Thoracic aorta (tissue), 2 donors: ENCODE measurements at places on chromosomes 2 and 18.

DNA sequence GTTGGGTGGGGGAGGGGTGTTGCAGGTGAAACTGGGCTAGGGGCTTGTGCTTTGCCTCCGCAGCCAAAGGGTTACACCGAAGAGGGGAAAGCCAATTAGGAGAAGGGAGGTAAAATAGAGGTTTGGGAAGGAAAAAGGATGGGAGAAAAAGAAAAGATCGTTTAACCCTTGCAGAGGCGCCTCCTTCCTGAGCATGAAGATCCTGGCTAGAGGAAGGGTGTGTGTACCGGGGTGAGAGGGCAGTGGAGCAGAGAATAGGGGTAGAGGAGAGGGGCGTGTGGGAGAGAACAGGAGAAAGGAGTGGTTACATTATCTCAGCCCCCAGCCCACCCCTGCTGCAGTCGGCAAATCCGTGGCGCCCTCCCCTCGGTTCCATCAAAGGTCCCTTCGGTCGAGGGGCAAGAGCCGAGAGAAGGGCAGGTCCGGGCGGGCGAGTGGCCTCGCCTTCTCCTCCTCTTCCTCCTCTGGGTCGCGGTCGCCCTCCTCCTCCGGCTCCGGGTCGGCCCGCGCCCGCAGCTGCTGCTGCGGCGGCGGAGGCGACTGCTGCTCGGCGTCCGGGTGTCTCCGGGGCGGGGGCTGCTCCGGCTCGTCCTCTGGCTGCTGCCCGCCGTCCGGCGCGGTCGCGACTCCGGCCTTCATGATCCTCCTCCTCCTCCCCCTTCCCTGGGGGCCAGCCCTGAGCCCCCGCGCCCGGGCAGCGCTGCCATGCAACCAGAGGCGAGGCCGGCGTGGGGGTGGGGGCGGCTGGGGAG lies 1.1 kb downstream of the MARCHF4 start:
- no peak for DNase-seq
- H3K27me3 ChIP-seq, result no peaks in the 10 kb centered on the region
- no peaks in the 10 kb centered on the region for H3K36me3 ChIP-seq
- peak overlapping the region; percentile 62 for H3K4me3 ChIP-seq

GRCh38 chr18:13374468-13375301 lies 156.1 kb downstream of the LDLRAD4 start:
- H3K4me1 ChIP-seq, result peaks cover 18% of the 10 kb centered on the region
- H3K36me3 ChIP-seq, result no peaks in the 10 kb centered on the region
- H3K27me3 ChIP-seq, result no peaks in the 10 kb centered on the region
- H3K27ac ChIP-seq, result peak overlapping the region; percentile 79
- DNase-seq, result no peak

DNA sequence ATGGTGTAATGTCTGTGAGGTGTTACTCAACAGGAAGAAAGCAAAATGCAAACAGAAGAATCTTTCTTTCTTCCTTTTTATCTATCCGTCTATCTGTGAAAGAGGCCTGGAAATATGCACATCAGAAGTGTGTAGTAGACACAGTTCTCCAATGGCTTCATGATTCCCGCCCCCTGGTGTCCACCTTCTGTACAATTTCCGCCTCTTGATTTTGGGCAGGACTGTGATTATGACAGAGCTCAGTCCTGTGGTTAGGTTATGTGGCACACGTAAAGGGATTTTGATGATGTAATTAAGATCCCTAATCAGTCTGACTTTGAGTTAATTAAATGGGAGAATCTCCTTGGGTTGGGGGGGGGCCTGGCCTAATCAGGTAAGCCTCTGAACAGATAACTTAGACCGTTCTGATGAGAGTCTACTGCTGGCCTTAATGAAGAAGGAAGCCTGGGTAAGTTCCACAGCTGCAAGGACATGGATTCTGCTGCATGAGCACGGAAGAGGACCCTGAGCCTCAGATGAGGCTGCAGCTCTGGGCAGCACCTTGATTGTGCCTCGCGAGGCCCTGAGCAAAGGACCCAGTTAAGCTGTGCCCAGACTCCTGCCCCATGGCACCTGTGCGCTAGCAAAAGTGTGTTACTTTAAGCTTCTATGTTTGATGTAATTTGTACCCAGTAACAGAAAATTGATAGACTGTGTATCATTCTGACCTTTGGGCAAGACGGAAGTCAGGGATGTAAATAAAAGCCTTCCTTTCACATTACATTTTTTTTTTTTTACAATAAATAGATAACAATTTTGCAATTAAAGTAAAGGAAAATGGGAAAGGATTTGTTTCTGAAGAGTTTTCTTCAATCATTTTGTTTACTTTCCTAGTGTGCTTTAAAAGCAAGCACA lies 11.3 kb upstream of the KCNF1 start:
- H3K27ac ChIP-seq, result no peak overlapping the region
- no peaks in the 10 kb centered on the region for H3K36me3 ChIP-seq
- no peaks in the 10 kb centered on the region for H3K4me1 ChIP-seq
- no peak overlapping the region for H3K4me3 ChIP-seq

DNA sequence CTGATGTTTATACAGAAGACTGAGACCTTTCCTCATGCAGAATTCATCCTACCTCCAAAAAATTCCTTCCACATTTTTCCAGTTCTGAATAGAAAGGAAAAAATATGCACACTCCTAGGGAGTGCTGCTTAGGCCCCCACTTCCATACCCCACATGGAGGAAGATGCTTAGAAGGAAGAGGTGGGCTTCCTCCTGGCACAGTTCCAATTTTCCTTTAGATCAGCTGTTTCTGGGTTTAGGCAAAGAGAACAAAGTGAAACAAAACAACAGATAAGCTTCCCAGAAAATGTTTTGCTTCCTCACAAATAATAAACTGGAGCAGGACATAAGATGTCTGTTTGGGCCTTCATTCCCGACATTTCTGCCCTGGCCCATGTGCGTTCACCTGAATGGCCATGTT lies 172.6 kb downstream of the PRPF40A start:
- peak overlapping the region; percentile 78 for H3K27ac ChIP-seq
- H3K4me1 ChIP-seq, result peaks cover 56% of the 10 kb centered on the region
- no peaks in the 10 kb centered on the region for H3K27me3 ChIP-seq
- DNase-seq, result no peak

DNA sequence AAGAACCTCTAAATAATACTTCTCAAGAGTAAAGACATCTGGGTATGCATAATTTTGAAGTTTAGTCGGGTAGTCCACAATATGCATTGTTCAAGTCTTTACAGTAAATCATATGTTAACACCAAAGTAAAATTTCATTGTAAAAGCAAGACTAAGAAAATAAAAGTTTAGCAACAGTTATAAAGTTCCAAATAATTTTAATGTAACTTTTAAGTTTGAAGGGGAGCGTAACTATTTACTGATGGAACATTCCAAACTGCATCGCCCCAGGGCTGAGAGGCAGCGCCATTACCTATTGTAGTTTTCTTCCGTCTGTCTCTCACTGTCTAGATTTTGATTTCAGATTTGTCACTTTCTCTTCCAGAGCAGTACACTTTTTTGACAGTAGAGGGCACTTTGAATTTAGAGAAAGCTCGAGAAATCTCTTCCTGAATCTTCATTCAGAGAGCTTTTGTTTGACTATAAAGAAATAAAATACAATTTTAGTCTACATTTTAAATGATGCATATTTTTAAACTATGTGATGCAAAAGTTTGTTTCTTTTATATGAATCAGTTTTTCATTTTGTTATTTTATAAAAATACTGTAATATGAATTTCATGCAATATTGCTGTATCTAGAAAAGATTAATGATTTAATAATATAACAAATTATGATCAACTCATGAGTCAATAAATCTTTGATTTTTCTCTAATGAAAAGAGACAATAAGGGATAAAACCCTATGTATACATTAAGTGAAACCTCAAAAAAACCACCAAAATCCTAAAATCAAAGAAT lies 389.8 kb downstream of the FIGN start:
- H3K36me3 ChIP-seq, result no peaks in the 10 kb centered on the region
- H3K4me1 ChIP-seq, result peaks cover 37% of the 10 kb centered on the region
- no peaks in the 10 kb centered on the region for H3K27me3 ChIP-seq
- H3K27ac ChIP-seq, result no peak overlapping the region

DNA sequence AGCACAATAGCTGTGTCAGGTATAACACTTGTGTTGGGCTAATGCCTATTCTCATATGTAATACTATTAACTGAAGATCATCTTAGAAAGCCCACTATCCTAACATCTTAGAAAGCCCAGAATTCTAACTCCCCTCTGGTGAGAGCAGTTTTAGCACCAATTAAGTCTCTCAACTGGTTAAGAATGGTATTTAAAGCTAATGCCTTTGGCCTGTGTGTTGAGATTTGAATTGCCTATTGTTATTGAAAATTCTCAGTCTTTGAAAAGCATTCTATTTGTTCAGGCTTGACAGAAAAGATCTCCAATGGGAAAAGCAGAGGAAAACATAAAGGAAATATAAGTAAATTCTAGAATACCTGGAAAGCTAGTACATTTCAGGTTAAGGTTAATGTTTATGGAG lies 352.5 kb downstream of the ARHGAP15 start:
- no peaks in the 10 kb centered on the region for H3K36me3 ChIP-seq
- no peaks in the 10 kb centered on the region for H3K27me3 ChIP-seq
- H3K4me3 ChIP-seq, result no peak overlapping the region
- H3K27ac ChIP-seq, result peak overlapping the region; percentile 67

DNA sequence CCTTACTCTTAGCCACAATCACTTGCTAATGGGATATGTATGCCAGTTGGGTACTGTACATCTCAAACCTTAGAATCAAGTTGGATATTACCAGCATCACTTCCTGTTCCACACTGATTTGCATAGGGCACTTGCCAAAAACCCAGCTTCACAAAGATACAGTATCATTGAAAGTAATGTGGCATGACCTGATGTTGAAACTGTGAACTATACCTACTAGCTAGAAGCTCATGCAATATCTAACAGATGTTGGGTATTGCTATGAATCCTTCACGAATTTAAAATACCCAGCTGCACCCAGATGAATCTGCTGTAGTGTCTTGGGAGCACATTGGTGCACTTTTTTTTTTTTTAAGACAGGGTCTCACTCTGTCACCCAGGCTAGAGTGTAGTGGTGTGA lies 6.5 kb upstream of the STAMBP start:
- H3K27ac ChIP-seq, result no peak overlapping the region
- DNase-seq, result no peak
- no peaks in the 10 kb centered on the region for H3K36me3 ChIP-seq

- H3K4me3 ChIP-seq, result no peak overlapping the region
- no peaks in the 10 kb centered on the region for H3K27me3 ChIP-seq
- peaks cover 19% of the 10 kb centered on the region for H3K4me1 ChIP-seq
Measured at GRCh38 chr2:160419776-160420505, 73.7 kb downstream of the RBMS1 start.

DNA sequence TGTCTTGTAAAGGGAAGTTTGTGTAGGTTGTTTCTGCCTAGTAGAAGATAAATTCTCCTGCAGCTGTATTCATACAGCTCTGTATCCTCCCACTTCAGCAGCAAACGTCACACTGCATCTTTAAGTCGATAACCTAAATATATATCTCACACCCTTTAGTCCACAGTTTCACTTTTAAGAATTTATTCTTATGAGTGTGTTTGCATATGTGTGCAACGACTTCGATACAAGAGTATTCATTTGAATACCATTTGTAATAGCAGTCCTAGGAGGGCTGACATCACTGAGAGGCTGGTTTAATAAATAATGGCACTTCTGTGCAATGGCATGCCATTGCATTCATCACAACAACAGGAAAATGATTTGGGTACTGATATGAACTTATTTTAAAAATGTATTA lies 63.8 kb upstream of the MSH6 start:
- no peaks in the 10 kb centered on the region for H3K27me3 ChIP-seq
- H3K27ac ChIP-seq, result no peak overlapping the region
- no peak for DNase-seq
- no peak overlapping the region for H3K4me3 ChIP-seq

DNA sequence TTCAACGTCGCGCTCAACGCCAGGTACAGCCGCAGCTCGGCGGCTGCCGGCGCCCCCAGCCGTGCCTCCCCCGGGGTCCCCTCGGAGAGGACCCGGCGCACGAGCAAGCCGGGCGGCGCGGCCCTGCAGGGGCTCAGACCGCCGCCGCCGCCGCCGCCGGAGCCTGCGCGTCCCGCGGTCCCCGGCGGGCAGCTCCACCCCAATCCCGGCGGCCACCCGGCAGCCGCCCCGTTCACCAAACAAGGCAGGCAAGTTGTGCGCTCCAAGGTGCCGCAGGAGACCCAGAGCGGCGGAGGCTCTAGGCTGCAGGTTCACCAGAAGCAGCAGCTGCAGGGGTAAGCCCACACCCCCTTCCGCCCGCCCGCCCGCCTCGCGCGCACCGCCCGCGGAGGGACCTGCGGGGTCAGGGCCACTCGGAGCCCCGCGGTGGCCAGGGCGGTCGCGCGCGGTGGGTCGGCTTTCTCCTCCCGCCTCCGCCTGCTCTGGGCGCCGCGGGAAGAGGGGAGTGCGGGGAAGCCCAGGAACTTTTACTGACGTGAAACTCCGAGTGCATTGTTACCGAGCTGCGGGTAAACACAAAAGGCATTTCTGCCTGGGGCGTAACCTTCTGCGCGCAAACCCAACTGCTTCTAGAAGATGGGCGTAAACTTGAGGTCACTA lies 861 bp downstream of the LTBP1 start:
- peak overlapping the region; percentile 79 for H3K27ac ChIP-seq
- H3K4me3 ChIP-seq, result peak overlapping the region; percentile 93
- peaks cover 5% of the 10 kb centered on the region for H3K4me1 ChIP-seq
- no peaks in the 10 kb centered on the region for H3K36me3 ChIP-seq

DNA sequence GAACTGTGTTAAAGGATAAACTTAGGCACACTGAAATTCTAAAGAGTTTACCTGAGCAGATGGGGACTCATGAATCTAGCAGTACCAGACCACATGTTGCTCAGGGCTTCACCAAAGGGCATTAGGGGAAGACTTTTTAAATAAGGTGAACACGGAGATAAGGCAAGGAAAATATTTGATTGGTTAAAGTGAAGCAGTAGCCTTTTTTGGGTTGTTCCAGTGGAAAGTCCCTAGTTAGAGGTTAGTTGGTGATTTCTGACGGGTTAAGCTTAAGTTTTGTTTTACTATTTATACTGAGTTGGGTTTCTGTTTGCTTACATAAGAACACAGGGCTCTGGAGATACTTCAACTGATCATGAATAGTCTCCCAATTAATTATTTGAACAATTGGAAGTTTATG lies 722.5 kb downstream of the SOCS6 start:
- no peaks in the 10 kb centered on the region for H3K27me3 ChIP-seq
- DNase-seq, result no peak
- no peaks in the 10 kb centered on the region for H3K4me1 ChIP-seq
- H3K4me3 ChIP-seq, result no peak overlapping the region
- H3K27ac ChIP-seq, result no peak overlapping the region

DNA sequence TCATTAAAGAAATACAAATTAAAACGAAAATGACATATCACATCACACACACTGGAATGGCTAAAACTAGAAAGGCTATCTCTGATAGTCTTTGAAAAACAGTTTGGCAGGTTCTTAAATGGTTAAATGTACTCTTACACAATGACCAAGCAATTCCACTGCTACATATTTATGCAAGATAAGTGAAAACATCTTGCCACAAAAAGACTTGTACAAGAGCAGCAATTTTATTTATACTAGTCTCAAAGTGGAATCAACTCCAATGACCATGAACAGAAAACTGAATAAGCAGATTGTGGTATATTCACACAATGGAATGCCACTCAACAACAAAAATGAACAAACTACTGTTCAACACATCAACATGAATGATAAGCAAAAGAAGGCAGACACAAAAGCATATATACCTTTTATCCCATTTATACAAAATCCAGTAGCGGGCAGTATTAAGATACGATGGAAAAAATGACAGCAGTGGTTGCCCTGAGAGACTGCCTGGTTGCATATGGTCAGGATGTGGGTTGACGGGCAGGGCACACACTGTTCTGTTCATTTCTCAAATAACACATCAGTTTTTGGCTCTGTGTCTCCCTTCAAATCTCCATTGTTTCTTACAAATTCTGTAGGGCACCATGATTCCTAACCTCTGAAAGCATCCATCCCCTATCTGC lies 25.4 kb downstream of the SP100 start:
- no peaks in the 10 kb centered on the region for H3K27me3 ChIP-seq
- no peak for DNase-seq
- H3K4me1 ChIP-seq, result peaks cover 39% of the 10 kb centered on the region
- H3K27ac ChIP-seq, result peak overlapping the region; percentile 3
- peaks cover 17% of the 10 kb centered on the region for H3K36me3 ChIP-seq
